ENCODE measurements at places on chromosomes 5 and 9.

GRCh38 chr5:115963566-115963965 lies 1.3 kb downstream of the LVRN start:
- no peak for DNase-seq

- DNase-seq: no peak
Observed at GRCh38 chr9:14432666-14433350, 118.9 kb upstream of the NFIB start.

- no peak for DNase-seq
Observed at GRCh38 chr5:116938488-116938887, 363.9 kb upstream of the SEMA6A start.

DNA sequence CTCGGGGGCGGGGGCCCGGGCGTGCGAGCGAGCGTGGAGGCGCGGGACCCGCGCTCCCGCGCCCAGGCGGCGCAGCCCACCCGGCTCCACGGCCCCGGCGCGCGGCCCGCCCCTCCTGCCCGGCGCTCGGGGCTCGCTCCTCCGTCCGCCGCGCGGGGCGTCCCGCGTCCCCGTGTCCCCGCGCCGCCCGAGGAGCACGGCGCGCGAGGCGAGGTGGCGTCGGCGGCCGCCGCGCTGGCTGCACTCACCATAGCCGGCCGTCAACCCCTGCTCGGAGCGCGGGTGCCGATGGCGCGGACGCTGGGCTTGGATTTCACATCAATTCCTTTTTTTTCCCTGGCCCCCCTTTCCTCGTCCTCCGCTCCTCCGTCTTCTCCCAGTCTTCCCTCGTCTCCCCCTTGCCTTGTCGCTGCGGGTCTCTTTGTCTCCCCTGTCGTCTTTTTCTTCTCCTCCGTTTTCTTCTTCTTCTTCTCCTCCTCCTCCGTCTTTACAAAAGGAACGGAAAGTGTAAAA lies 494 bp downstream of the PTCH1 start:
- peak; percentile 19 for DNase-seq

- DNase-seq: peak; percentile 85
Observed at GRCh38 chr5:123705741-123706140, 193.8 kb downstream of the CSNK1G3 start.

DNA sequence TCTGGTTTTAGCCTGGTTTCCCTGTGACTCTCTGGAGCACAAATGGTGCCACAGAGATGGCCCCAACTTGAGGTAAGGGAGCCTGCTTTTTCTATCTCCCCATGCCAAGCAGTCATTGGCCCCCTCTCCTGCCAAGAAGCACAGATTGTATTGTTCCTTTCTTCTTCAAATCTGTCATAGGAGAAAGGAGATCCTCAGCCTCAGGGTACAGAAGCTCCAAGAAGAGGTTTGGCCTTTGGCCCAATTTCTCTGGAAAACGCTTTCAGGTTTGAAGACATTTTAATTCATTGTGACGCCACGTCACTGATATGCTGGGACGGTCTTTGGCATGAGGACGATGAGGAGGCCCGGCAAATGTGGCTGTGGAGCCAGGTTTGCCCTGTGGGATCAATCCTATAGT lies 29.2 kb upstream of the PANK3 start:
- no peak for DNase-seq

- no peak for DNase-seq
Observed at GRCh38 chr5:322281-322941, 897 bp downstream of the AHRR start.

Measured in fibroblast of mammary gland (primary cell).